ENCODE measurements at places on chromosomes 3 and 15.
A peak's percentile ranks its signal among the peaks of the same experiment; 100 is the strongest.

- DNase-seq = no peak
Observed at GRCh38 chr3:68017069-68017468, 362.7 kb upstream of the SUCLG2 start.

GRCh38 chr15:40906991-40907802 is 12.9 kb downstream of the VPS18 start:
- DNase-seq = peak; percentile 62

GRCh38 chr3:120496278-120497002 is 45.6 kb upstream of the FSTL1 start:
- no peak for DNase-seq

- no peak for DNase-seq
Observed at GRCh38 chr3:49498239-49498638, 28.2 kb downstream of the DAG1 start.

- no peak for DNase-seq
Observed at GRCh38 chr3:131712662-131713061, 209.9 kb upstream of the MRPL3 start.

- no peak for DNase-seq
Observed at GRCh38 chr15:88752951-88753350, 50.3 kb upstream of the ACAN start.

DNA sequence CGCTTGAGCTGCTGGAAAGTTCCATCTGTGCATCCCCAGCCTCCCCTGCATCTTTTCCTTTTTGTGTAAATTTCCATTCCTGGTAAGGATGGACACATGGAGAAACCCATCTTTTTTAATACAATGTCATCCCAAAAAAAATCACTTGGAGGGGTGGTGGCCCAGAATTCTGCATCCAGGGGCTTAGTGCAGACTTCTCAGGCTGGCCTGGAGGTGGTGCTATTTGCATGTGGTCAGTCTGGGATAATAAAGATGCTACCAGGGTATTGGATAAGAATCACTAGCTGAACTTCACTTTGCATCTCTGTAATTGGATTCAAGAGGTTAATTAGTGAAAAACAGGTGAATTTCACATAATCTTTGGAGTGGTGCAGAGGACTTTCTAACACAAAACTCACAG is 1.8 kb upstream of the ZSCAN2 start:
- peak; percentile 26 for DNase-seq

- peak; percentile 12 for DNase-seq
Observed at GRCh38 chr3:141379250-141379966, 11.1 kb downstream of the ZBTB38 start.

DNA sequence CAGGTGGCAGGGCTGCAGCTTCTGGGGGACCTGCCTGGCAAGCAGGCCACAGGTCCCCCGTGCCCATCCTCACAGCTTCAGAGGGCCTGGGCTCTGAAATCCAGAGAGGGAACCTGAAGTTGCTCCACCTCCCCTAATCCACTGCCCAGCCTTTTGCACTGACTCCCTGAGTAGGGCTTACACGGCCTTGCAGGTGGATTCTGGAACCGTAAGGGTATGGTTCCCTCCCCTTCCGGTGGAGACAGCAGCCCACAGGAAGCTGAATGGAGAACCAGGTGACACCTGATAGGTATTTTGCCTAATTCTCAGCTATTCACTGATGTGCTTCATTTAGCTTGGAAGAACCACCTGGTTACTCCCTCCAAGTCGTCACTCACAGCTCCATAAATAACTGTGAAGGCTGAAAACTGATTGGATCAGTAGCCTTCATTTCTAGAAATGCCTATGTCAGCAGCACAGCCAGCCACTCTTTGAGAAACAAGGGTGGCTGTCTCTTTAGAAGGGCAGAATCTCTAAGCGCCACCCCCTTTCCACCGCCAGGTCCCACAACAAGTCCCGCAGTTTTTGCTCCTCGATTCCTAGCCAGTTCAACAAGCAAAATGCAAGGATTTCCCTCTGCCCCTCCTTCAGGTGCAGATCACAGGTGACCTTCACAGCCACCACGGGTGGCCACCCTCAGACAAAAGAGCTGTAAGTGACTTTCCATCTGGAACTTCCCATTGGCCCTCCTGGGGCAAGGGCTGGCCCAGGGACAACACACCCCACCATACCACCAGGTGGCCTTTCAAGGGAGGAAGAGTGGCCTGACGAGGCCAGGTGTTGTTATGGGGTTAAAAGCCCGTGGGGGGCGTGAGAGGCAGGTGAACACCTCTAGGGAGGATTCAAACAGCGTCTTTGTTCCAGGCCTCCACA is 112.9 kb downstream of the SEC22A start:
- DNase-seq = no peak

DNA sequence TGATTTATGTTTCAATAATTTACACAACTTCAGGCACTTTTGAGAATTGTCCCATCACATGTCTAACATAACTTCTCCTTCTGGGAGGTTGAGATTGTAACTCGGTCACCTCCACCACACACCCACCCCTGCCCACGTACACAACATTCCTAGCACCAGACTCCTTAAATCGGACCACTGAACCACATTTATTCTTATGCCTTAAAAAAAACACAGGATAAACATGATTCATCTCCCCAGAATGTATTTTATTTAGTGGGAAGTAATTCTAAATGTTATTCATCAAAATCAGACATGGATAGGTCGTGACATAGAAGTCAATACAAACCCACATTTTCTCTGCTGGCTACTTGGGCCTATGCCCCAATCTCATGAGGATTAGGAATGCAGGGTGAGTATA is 3.0 kb downstream of the SNTN start:
- no peak for DNase-seq

DNA sequence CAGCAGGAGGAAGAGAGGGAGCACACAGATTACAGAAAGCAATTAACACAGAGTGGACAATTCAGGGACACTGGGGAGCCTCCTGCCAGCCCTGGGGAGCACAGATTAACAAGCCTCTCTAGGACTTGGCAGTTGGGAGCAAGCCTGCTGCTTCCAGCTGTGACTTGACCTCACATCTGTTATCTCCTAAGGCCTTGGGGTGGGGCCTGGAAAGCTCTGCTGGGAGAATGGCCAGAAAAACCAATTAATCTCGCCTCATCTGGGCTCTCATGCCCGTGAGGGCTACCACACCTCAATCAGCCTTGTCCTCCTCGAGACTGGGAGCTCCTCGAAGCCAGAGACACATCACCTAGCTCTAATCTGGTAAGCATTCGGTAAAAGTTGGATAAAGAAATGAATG is 39.1 kb downstream of the SEMA5B start:
- no peak for DNase-seq

- no peak for DNase-seq
Observed at GRCh38 chr3:145124900-145125678, 1035.9 kb downstream of the PLOD2 start.

- no peak for DNase-seq
Observed at GRCh38 chr3:42340466-42340865, 69.9 kb downstream of the LYZL4 start.

- no peak for DNase-seq
Observed at GRCh38 chr3:58635371-58636285, 30.9 kb downstream of the FAM3D start.

- no peak for DNase-seq
Observed at GRCh38 chr3:184379358-184380184, at the start of gene CHRD. Gene CHRD (plus strand): TSS chr3:184380054. CDS start chr3:184380319, 265 bp downstream.

GRCh38 chr3:90010341-90010740 is 902.9 kb downstream of the EPHA3 start:
- DNase-seq = no peak

- no peak for DNase-seq
Observed at GRCh38 chr3:138125548-138126221, 6.5 kb downstream of the A4GNT start.

DNA sequence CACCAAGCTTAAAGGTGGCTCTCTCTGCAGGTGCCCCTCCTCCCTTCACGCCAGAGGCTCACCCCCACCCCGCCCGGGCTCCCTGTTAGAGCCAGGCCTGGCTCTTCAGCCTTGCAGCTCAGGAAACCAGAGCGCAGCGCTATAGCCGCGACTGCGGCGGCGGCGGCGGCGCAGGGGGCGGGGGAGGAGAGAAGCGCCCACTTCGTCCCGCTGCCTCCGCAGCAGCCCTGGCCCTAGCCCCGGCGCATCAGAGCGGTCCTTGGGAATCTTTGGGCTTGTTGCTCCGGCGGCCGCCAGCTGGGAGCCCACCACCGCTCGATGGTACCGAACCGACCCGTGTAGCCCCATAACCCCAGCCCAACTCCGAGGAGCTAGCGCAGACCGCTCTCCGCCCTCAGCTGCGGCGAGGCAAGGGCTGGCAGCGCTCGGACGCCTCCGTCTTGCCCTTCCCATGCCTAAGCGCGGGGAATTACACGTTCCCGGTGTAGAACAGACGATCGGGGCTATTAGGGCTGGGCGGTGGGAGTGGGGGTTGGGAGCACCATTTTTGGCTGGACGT is 1.2 kb downstream of the RASGRF1 start:
- no peak for DNase-seq

- no peak for DNase-seq
Observed at GRCh38 chr15:65930134-65930533, 60.8 kb downstream of the RAB11A start.

- DNase-seq = no peak
Observed at GRCh38 chr3:108485146-108485545, 25.2 kb downstream of the MYH15 start.

DNA sequence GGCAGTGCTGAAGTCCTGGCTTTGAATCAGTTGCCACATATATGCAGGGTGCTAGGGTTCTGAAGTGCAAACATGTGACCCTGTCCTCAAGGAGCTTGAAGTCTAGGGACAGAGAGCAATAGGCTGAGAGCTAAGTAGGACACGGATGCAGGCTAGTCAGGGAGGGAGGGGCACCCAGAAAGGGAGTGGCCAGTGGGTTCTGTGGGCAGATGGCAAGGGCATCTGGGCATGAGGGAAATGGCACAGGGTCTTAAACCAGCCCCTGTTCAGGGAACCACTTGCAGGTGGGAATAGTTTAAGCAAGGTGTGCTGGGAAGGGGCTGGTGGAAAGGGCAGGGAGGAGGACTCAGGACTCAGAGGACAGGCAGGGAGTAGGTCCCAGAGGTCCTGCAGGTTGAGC is 46.4 kb upstream of the EPHB1 start:
- no peak for DNase-seq

DNA sequence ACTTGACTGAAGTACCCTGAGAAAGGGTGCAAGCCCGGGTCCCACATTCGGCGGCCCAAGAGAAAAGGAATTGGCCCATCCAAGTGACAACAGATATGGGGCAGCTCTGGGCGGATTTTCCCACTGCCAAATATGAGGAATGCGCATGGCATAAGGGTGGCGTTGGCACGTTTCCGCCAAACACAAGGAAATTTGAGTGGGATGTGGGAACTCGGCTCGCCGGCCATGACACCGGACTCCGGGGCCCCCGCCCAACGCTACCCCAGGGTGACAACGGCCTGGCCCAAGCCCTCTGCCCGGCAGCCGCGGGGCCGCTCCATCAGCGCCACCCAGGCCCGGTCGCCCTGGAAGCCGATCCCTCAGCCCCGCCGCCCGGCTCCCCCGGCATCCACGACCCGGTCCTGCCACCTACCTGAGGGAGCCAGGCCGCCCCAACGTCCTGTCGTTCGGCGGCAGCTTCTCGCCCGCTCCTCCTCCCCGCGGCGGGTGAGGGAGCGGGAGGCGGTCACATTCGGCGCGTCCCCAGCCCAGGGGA is 449 bp downstream of the RAF1 start:
- DNase-seq = peak; percentile 21

- no peak for DNase-seq
Observed at GRCh38 chr15:59696332-59696731, 7.2 kb upstream of the BNIP2 start.

GRCh38 chr3:181210275-181210674 is 220.7 kb upstream of the DNAJC19 start:
- no peak for DNase-seq

DNA sequence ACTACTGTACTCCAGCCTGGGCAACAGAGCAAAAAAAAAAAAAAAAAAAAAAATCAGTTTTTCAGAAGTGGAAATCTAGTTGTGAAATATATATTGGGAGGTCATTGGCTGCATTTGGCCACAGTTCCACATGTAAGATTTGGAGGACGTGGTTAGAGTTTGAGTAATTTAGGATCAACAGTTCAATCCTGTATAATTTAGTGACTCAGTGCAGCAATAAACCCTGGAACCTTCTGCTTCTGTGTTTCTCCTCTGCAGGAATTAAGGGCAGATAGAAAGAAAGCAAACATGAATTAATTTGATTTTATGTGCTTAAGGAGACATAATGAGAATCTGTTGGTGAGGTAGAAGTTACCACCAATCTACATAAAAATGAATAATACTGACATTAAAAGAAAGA is 347.0 kb downstream of the PTPRG start:
- no peak for DNase-seq

- DNase-seq = no peak
Observed at GRCh38 chr3:61030469-61031035, 220.7 kb downstream of the FHIT start.

DNA sequence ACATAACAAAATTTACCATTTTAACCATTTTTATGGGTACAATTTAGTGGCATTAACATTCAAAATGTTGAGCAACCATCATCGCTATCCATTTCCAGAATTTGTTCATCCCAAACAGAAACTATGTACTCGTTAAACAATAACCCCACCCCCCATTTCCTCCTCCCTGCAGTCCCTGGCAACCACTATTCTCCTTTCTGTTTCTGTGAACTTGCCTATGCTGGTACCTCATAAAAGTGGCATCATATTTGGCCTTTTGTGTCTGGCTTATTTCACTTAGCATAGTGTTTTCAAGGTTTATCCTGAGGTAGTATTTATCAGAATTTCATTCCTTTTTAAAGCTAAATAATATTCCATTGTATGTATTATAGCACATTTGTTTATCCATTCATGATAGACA is 32.4 kb downstream of the C3orf80 start:
- no peak for DNase-seq

DNA sequence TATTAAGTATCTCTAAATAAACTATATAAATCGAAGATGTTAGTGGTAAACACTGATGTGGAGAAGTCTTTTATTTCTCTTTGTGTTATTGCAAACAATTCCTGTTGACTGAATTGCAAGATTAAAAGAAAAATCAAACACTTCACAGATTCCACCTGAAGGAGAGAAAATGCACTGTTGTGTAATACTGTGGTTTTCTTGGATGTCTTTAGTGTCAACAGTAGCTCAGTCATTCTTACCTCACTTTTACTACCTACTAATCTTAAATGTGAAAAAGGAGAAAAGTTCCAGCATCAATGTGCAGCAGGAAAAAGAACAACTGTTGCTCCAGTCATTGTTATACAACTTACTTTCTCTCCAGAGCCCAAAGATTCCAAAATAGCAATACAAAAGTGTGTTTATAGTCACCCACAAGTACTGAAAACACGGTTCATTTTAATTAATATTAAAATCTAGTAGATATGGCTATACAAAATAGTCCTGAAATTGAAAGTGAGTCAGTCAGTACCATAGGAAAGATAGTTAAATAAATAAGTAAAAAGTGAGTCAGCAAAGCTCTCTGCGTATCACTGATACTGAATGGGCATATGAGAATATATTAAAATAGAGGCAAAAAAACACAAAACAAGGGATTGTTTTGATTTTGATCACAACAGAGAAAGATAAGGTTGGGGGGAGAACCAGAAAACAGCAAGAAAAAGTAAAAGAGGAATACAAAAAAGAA is 90.5 kb upstream of the CSPG5 start:
- DNase-seq = no peak

Data from activated CD4-positive, alpha-beta T cell treated with anti-CD3 and anti-CD28 coated beads, Interleukin-2, amount 10 ng/mL, durations not matched to agents 7 days and 5 days (primary cell).